PC-9 (cell line): ENCODE measurements at places on chromosomes 2 and 18. TPM values are rescaled to one million over a fixed set of nuclear protein-coding genes. Genes with fewer than 3 reads are reported as not detected.
A peak's percentile ranks its signal among the peaks of the same experiment; 100 is the strongest.

DNA sequence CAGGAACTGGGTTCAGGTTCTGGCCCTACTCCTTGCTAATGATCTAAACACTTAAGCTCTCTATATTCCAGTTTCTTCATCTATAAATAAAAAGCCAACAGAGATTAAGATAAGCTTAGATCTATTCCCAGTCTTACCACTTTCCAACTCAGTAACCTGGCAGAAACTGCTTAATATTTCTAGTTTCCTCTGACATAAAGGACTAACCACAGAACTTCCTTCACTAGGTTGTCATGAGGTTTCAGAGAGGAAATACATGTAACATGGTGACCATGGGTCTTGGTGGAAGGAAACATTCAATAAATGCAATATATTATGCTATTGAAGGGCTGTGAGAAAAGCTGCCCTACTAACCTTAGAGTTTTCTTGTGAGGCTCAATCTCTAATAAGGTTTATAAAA, 114.4 kb upstream of the PDE1A start:
- DNase-seq: no peak

GRCh38 chr2:216201692-216202306, 92.7 kb downstream of the XRCC5 start:
- DNase-seq: no peak

Gene SYT4
- total RNA-seq: not detected in 2 replicates

Gene DSG1
- not detected in 2 replicates for total RNA-seq

Gene EDAR
- total RNA-seq: not detected in 2 replicates

Gene VAPA
- 340 and 359 TPM in 2 replicates for total RNA-seq

DNA sequence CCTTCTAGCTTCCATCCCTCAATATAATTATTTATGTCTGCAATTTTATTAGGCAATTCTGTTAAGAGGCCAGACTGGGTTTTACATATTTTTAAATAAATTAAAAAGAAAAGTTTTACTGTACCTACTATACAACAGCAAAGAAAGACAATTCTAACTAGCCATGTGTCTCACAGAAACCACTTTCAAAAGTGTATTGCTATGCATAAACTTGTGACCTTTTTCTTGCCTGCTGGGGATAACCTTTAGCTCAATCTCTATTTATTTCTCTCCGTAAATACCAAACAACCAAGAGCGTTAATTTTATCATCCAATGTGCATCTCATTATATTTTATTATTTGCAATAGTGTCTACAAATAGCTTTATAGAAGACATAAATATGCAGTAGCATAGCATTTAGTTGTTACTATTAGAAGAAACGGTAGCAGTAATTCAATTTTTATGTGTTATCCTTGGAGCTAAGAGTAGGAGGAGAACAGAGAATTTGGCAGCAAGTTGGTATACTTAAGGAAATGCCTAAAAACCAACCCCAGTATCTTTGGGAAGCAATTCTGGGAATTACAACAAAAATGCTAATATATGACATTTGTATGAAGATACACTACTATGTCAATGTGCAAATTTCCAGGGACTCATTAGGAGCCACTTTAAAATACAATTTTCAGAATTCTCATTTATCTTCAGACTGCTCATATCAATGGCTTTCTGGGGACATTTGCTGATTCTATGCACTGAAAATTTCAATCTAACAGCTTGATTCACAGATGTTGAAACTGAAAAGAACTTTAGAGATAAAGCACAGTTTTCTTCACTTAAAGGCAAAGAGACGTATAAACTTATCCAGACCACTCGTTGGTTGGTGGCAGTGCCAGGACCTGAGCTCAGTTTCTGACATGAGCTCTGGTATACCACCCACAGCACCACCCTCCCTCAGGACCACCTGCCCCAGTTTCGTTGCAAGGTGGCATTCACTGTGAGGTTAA, 23.0 kb upstream of the RTN4 start:
- DNase-seq: no peak

- no peak for DNase-seq
Measured at GRCh38 chr2:147610496-147611040, 234.3 kb upstream of the ACVR2A start.

DNA sequence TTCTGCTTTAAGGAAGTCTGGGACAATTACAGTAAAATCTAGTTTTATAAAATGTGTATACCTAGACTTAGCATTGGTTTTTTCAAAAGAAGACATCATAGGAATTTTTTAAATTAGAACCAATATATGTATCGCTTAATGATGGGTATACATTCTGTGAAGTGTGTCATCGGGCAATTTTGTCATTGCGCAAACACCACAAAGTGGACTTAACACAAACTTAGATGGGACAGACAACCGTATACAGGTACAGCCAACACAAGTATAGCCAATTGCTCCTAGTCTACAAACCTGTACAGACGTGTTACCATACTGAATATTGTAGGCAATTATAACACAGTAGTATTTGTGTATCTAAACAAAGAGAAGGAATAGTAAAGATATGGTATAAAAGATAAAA, 12.7 kb downstream of the MYO1B start:
- no peak for DNase-seq

GRCh38 chr2:237551071-237551574, 15.3 kb upstream of the PRLH start:
- DNase-seq: no peak

DNA sequence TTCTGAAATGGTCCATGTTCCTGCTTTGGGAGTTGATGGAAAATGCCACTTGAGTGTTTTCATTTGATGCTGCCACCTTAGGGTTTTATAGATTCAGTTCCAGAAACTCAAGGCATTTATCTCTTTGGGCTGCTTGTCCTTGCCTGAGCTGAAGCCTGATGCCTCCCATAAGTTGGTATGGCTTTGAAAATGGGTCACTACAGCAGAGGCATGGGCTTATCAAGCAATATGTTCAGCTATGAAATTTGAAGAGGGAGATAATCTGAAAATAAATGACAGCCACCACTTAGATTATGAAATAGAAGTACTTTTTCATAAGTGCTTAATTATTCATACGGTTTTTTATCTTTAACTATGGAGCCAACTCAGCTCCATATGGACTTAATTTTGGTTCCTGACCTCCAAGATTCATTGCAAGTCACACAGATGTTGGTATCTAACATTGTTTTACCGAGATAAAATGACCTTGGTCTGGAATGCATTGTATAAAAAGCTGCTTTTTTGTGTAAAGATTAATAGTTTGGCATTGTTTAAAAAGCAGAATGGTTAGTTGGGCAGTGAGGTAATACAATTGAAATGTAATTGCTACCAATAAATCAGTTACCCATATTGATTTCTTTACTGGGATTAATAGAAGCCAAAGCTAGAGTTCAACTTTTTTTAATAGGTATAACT, 4.5 kb downstream of the SLC14A1 start:
- DNase-seq: no peak

DNA sequence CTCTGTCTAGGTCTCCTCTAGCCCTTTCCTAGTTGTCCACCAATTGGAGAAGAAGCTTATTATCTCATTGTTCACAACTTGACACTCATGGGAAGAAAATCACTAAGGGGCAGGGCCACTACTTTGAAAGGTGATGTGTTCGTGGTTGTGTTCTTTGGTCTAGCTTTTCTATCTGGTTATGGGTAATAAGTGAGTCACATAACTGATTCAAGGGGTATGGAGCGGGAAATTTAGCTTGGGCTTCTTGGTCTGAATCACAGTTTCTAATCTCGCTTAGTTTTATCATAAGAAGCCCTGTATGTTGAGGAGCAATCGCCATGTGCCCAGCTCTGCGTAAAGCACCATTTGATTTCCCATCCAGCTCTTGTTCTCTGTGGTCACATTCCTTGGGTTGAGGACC, 18.7 kb upstream of the DYTN start:
- DNase-seq: no peak

- no peak for DNase-seq
Measured at GRCh38 chr2:107313316-107313715, 427.3 kb upstream of the ST6GAL2 start.

DNA sequence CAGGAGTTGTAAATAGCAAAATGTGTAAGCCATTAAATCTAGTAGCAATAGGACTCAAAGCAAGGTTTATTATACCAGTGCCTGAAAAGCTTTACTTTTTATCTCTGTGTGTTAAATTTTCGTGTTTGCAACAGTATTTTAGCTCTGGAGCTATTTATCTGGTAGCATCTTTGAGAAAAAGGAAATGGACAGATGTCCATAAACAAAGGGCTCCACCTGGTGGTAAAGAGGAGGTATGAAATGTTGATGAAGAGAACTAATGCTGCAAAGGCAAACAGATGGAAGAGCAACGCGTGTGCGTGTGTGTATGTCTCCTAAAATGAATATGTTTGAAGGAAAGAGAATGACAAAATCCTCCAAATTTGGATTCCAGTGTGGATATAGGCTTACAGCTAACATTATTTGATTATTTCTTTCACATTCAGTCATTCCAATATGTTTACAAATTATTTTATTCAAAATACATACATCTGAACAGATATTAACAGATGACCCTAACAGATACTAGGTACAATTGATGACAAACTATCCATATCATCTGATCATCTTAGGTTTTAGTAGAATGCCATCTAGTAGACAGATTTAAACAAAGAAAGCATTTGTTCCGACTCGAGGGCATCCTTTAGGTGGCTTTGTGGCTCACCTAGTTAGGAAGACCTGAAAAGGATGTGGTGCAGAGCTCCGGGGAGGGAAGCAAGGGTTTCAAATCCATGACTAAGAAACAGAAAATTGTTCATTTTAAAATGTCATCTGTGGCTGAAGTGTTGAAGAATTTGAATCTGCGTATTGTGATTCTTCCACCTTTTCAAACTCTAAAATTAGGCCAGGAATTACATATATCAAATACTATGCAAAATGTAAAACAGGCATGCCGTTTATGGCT, 383.3 kb downstream of the MTX2 start:
- peak; percentile 15 for DNase-seq

Gene FAM237A
- not detected in 2 replicates for total RNA-seq

DNA sequence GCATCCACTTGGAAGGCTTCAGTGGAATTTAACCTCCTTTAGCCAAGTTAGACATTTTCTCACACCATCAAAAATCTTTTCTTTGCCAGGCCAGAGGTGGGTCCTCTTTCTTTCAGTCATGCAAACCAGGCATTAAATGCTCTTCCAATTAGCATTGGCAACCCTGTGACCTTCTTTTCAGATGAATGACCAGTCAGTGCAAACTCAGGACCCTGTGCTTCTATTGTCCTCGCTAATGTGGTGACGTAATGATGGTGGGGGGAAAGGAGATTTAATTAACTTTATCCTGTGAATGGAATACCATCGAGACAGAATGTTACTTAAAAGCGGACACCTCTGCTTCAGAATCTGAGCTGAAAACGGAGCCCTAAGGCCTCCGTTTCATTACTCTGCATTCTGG, 23.2 kb upstream of the STPG4 start:
- DNase-seq: no peak

Gene PPP1R1C
- 13.4 and 27.5 TPM in 2 replicates for total RNA-seq

DNA sequence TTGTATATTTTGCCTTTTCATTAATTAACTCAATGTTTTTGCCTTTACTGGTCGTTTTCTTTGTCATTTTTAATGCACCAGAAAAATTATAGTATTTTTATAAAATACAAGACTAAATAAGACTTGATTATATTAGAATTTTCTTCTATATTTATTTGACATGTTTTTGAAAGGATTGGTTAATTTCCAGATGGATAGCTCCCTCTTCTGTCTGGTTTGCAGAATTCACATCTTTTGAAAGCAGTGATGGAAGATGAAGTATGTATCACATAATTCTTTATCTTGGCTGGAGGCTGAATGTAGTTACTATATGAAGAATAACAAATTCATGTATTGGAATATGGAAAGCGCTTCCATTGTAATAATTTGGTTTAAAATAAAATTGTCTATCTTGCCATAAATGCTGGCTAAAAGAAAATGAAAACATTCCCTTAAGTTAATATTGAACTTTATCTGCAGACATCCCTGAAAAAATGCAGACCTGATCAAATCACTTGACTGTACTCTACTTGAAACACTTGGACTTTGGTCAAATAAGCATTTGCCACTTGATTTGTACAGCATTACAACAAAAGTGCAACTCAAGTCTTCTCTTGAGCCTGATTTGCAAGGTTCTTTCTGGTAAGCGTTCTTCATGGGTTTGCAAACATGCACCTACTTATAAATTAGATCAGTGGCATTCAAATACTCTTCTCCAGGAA, 86.3 kb upstream of the EFEMP1 start:
- DNase-seq: peak; percentile 63

DNA sequence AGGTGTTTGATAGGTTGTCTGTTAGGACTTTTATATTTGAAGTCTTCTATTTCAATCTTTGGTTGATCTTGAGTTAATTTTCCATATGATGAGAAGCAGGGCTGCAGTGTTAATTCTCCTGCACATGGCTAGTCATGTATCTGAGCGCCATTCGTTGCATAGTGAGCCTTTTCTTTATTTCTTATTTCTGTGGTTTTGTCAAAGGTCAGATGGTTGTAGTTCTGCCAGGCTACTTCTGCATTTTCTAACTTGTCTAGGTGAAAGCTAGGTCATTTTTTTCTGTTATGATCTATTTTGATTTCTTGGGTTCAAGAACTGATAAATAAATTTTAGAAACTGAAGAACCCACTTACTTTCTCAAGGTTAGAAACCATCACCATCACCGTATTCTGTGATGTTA, 56.7 kb downstream of the CCDC74A start:
- no peak for DNase-seq

DNA sequence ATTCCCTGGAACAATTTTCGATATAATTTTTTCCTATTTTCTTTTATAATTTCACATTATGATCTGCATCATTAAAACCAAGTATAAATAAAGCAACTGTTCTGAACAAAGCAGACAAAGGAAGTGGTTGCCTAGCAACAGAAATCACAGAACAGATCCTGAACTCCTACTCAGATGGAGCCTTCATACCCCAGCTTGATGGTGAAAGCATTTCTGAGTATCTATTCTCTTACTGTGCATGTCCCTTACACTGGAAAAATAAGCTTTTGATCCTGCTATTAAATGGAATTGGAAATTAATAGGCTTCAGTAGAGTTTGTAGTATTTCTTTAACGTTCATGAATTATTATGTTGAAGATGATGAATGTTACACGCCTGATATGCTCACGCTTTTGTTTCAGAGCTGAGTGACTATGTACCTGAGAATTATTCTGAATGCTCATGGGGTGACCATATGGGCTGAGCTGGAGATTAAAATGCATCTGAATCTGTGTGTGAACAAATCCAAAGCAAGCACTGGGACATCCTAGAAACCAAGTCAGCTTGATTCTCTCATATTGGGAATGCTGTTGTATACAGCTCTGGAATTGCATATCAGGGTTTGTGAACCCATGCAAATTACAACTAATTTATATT, 254.0 kb downstream of the KCNJ3 start:
- no peak for DNase-seq

DNA sequence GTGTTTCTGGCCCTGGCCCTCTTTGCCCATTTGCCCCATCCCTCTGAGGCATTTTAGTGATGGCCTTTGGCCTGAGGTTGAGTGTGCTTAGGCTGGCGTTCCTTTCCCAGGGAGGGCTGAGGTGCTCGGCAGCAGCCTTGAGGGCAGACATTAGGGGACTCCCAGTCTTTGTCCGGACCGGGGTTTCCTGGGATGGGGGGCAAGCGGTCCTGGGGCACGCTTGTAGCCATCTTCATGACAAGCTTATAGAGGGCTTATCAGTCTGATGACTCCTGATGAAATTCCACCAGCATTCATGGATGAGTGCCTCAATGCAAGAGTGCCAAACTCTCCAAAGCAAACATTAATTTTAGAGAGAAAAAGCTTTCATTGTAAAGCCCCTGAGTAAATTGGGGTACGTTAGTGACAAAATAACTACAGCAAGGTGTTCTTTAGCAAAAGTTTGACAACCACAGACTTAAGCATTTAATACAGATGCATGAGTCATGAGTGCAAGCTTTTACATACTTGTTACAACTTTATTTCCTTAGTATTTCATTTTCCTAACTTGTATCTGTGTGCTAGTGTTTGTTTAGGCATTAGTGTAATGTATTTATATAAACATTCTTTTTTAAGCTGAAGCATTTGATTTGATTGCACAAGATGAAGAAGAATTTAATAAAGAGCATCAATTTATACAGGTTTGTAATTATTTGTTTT, 45.6 kb downstream of the CEP192 start:
- no peak for DNase-seq
